RCC 7860 (cell line): ENCODE measurements at places on chromosomes 11 and 22.

- DNase-seq: no peak
These were observed 20.1 kb downstream of the TMPRSS13 start for GRCh38 chr11:117908959-117909610.

- no peak for DNase-seq
These were observed 66.3 kb upstream of the SYN3 start for GRCh38 chr22:33124471-33124870.

DNA sequence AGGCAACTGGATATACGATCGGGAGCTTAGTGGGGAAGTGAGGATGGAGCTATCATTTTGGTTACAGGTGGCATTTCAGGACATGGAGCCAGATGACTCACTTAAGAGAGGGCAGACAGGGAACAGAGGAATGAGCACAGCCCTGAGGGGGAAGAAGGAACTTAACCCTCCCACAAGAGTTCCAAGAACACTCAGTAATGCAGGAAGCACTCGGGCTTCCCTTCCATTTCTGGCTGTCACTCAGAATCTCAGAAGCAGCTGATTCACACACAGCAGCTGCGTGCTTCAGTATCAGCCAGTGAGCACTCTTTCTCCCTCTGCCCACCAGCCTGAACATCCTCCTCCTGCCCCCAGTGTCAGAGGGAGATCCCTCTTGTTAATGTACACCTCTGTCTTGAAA, 34.8 kb downstream of the EFCAB6 start:
- DNase-seq: no peak

- DNase-seq: no peak
These were observed 15.1 kb downstream of the DGCR2 start for GRCh38 chr22:19106886-19107729.

DNA sequence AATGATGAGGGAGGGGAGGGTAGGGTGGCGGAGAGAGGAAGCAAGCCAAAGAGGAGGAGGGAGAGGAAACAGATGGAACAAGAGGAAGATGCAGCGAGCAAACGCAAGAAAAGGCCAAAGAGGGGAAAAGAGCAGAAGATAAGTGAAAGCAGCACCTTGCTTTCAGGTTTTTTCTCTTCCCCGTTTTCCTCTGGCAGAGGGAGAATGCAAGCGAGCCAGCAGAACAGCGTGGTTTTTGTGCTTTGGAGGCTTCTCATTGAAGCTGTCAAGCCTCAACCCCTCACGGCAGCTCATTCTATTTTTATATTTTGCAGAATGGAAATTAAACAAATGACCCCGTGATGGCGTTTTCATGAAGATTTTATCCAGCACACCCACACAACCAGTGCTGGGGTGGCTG, 67.1 kb upstream of the GRAMD1B start:
- DNase-seq: no peak

DNA sequence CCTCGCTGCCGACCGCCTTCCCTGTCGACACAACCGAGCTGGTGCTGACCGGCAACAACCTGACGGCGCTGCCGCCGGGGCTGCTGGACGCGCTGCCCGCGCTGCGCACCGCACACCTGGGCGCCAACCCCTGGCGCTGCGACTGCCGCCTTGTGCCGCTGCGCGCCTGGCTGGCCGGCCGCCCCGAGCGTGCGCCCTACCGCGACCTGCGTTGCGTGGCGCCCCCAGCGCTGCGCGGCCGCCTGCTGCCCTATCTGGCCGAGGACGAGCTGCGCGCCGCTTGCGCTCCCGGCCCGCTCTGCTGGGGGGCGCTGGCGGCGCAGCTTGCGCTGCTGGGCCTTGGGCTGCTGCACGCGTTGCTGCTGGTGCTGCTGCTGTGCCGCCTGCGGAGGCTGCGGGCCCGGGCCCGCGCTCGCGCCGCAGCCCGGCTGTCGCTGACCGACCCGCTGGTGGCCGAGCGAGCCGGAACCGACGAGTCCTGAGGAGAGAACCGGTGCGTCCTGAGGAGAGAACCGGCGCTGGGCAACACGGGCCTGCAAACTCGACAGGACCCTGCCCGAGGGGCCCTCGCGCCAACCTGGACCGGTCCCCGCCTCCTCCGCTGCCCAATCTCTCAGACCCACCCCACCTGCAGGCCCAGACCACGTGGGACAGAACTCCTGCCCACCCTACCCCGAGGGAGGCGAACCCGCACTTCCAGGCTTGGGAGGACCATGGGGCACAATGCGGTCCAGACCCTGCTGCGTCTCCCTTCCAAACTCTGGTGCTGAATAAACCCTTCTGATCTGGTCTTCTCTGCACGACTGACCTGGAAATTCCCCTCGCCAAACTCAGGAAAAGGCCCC, 866 bp downstream of the GP1BB start:
- DNase-seq: no peak

DNA sequence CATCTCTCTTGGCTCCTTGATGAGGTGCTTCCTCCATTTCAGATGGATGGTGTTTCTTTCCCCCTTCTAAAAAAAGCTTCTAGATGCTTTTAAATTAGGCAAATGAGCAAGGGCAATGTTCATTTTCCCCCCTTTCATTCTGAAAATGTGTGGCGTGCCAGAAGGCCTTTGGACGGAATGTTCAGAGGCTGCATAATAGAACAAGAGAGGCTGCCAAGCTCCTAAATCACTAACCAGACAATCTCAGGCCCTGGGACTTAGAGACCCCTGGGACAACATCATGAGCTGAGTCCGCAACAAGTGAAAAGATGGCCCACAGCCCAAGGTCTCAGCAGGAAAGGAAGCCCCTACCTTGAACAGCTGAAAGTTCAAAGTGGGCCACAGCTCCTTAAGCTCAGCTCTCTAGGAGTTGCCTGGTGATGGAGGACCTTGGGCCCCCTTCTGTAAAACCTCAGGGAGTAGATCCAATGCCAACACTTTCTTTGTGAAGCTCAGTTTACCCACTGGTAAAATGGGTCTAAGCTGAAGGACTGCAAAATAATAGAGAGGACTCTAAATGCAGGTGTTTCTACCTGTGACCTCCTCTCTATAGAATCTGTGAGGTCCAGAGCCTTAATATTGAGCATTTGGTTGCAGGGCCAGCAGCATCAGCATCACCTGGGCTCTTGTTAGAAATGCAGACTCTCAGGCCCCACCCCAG, 144.0 kb downstream of the FBXO7 start:
- DNase-seq: no peak

- DNase-seq: no peak
These were observed 5.5 kb upstream of the TMPRSS13 start for GRCh38 chr11:117934526-117935307.

- no peak for DNase-seq
These were observed 7.5 kb upstream of the MS4A7 start for GRCh38 chr11:60370811-60371298.

DNA sequence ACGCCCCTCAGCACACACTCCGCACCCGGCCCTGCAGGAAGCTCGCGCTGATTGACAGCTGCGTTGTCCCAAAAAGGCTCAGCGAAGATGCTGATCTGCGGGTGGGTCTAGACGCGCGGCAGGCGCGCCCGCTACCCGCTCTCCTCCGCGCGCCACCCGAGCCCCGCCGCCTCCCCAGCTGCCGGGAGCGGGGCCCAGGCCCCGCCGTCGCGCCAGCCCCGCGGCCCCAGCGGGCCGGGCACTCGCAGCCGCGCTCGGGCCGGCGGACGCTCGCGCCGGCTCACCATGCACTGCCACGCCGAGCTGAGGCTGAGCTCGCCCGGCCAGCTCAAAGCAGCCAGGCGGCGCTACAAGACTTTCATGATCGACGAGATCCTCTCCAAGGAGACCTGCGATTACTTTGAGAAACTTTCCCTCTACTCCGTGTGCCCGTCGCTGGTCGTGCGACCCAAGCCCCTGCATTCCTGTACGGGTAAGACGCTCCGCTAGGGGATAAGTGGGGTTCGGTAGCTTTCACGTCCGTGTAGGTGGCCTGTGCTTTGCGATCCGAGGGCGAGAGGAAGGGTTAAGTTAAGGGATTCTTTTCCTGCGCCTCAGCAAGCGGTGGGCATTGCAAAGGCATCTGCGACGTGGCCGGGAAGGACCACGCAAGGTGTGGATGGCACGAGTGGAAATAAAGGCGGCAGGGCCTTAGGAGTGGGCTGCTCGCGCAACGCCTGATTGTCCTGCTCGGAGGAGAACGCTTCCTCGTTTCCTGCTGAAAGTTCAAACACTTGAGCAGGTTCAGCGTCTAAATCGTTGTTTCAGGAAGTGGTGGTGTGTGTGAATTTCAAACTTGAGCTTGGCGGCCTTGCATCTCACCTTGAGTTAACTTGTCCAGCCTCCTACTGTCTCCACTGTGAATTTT, at the start of gene BARX2:
BARX2 (plus strand) TSS at position 98 of the 907 bp plus-strand sequence; CDS start at position 286, 188 bp downstream.
- no peak for DNase-seq

GRCh38 chr11:62108017-62108750, 15.6 kb upstream of the INCENP start:
- DNase-seq: peak; percentile 54

DNA sequence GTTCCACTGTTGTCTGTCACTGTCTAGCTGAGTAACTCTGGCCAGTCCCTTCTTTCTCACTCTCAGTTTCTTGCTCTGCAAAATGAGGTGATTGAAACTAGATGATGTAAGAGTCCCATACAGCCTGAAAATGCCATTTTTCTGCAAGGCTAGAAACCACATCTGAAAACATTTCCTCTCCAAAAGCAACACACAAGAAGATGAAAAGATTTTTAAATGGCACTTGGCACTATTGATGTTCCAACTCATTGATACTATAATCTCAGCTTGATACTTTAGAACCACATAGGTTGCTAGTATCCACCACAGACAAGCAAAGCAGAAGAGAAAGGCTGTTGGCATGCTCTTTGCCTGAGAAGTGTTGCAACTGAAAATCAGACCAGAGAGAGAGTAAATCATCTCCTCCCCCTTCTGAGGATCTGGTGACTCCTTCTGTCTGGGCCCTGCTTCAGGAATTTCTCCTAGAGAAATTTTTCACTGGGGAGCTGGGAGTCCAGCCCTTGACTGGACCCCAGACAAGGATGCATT, 1217.9 kb downstream of the LRRC4C start:
- DNase-seq: no peak

GRCh38 chr11:134223836-134224709, at the start of the genes NCAPD3 and VPS26B:
Gene NCAPD3, minus strand, starts transcription at chr11:134223967. Its CDS starts 41 bp downstream, at chr11:134223926.
Gene VPS26B, plus strand, starts transcription at chr11:134224671. Its CDS starts 452 bp downstream, at chr11:134225123.
- peak; percentile 80 for DNase-seq

GRCh38 chr11:110582728-110583432, 129.4 kb downstream of the ARHGAP20 start:
- DNase-seq: no peak

DNA sequence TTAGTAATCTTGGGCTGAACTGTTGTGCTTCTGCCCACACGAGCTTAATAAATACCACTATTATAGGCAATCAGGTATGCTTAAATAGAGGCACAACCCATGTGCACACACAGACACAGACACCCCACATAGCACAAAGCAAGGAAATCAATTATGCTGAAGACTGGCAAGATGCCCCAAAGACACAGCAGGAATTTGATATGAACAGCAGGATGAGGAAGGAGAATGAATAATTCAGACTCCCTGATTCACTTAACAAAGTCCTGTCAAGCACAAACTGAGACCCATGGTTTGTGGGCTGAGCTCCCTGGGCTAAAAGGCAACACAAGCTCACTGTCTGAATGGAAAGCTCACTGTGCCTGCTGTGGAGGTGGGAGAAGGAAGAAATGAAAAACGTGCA, 42.5 kb downstream of the RBFOX2 start:
- no peak for DNase-seq

- peak; percentile 74 for DNase-seq
These were observed 79.9 kb upstream of the GRIK4 start for GRCh38 chr11:120431633-120432032.

DNA sequence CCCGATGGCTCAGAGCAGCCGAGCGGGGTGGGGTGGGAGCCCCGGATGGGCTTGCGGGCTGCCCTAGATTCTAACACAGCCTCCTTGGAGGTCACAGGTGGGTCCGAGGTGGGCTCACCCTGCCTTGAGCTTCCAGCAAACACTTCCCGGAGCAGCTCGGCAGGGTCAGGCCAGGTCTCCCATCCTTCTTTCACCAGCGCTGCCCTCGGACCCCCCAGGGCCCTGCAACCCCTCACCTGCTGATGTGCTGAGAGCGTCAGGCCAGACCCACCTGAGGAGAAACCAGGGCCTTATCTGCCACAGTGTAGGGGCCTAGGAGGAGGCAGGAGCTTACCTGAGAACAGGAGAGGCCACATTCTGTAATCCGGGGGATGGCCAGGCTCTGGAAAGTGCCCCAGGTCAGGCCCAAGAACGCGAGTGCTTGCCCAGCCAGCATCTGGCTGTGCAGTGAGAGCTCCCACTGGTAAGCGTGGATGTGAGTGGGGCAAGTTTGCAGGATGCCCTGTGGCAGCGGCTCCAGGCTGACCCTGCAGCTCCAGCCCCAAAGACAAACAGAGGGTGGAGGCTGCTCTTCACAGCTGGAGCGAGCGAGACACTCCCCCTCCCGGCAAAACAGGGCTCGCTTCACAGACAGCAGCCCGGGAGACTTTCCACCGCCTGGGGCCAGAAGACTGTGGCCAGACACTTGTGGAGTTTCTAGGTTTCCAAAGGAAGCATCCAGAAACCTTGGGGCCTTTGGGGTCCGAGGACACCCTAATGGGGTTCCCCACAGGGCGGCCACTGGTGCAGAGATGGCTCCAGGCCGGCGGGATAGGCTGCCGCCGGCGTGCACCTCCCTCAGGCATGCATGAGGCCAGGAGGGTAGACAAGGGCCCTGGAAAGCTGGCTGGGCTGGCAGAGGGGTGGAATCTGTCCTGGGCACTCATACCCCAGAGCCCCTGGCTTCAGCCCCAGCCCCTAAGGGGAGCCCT, at the start of gene IL17REL:
IL17REL (minus strand) TSS at position 555 of the 971 bp plus-strand sequence; CDS start at position 436, 119 bp downstream.
- no peak for DNase-seq

- DNase-seq: peak; percentile 28
These were observed 321.0 kb downstream of the DDX10 start for GRCh38 chr11:108985945-108986279.

- DNase-seq: no peak
These were observed 1.2 kb downstream of the LIF start for GRCh38 chr22:30245181-30245984.

DNA sequence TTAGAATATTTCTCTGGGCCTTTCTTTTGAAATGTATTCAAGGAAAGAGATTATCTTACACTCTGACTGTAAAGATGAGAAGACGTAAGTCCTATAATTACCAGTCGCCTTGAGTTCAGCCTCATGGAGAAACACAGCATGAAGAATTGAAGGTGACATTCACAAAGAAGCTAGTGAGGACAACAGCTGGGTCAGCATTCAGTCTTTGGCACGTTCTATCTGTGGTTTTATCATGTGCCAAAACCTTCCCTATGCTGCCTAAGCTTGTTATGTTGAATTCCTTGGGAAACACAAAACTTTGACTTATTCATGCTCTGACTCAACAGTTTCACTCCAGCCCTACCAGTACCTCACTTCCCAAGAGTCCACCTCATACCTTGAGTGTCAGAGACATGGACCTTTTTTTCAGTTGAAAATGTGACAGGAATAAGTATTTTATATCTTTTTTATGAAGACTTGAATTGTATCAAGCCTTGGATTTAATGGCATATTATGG, 198.8 kb upstream of the KIRREL3 start:
- no peak for DNase-seq

DNA sequence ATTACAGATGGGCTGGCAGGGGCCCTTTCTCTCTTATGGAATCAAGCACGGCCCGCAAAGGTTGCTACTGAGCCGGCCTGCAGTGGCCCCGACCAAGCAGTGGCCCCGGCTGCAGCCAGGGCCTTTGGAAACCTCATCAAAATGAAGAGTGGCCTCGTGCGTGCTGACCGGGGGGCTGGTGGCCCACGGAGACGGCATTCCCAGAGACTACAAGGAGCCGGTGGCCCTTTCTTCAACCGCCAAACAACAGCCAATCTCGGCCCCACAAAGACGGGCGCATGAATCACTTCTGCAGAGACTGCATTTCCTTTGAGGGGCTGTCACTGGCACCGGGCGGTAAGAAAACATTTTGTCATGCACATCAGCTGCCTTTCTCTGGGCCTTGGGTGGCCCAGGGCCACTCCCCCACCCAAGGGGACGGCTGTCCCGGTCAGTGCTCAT, 43.1 kb upstream of the FGF3 start:
- no peak for DNase-seq

GRCh38 chr11:123973816-123974215, 3.8 kb downstream of the OR10S1 start:
- DNase-seq: no peak
